ENCODE measurements at places on chromosomes 6 and 20. TPM values are rescaled to one million over a fixed set of nuclear protein-coding genes. Genes with fewer than 3 reads are reported as not detected.

GRCh38 chr20:50333812-50334211 lies 143.2 kb downstream of the CEBPB start:
- no peak for DNase-seq

DNA sequence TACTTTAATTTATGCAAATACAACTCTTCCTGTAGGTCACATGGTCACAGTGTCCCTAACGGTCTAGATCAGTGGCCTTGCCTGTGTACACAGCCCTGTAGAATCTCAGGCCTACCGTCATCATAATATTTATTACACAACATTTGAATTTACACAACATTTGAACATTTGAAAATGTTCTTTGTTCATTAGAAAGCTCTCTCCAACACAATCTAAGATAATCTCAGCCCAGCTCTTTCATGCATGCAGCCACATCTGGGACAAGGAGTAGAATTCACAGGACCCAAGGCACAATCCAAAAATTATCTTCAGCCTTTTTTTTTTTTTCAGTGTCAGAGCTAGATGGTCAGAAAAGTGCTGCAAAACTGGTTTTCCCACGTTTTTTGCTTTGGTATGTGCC lies 892.8 kb downstream of the TFAP2A start:
- no peak for DNase-seq

GRCh38 chr6:125987026-125987617 lies 782 bp downstream of the TRMT11 start:
- no peak for DNase-seq

DNA sequence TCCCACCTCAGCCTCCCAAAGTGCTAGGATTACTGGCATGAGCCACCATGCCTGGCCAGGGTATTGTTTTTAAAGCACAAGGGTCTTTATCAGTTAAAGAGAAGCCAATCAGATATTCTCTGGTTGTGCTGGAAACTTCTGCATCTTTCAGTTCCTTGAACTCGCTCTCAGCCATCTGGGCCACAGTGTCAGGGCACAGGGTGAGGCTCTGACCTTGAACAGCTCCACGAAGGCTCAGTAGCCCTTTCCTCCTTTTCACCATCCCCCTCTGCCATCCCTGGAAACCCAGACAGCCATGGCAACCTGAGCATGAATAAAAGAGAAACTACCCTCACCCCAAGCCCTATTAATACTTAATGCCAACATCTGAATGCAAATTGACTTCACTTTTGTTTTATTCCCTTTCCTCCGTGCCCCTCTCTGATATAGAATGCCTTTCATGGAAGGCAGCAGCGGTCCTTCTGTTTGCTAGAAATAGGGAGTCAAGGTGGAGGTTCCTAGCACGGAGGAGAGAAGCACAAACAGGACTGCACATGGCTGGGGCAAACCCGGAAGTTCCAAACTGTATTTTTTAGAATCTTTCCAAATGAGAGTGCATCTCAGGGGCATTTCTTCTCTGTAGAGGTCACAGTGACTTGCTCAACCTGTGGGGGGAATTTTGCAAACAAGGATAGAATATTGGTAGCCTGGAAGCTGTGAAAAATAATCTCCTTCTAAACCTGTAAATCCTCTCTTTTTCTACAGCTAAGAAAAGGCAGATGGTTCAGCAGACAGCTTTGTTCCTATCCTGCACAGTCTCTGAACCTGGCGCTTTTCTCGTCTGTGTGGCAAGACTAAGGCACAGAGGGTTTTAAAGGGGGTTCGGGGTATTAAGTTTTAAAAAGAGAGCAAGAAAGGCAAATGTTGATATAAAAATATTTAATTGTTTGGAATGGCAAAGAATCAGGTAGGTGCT lies 176.4 kb upstream of the RREB1 start:
- DNase-seq: no peak

GRCh38 chr6:13438126-13438525 lies 49.3 kb downstream of the GFOD1 start:
- no peak for DNase-seq

GRCh38 chr6:145327586-145327985 lies 407.7 kb downstream of the EPM2A start:
- no peak for DNase-seq

Gene CDH26
- total RNA-seq: not detected

Gene COL9A1
- not detected for total RNA-seq

- no peak for DNase-seq
These were observed 88.0 kb downstream of the METTL24 start for GRCh38 chr6:110270165-110270564.

Gene INSM1
- not detected for total RNA-seq

GRCh38 chr20:381581-382290 lies 1.2 kb downstream of the TRIB3 start:
- DNase-seq: no peak

DNA sequence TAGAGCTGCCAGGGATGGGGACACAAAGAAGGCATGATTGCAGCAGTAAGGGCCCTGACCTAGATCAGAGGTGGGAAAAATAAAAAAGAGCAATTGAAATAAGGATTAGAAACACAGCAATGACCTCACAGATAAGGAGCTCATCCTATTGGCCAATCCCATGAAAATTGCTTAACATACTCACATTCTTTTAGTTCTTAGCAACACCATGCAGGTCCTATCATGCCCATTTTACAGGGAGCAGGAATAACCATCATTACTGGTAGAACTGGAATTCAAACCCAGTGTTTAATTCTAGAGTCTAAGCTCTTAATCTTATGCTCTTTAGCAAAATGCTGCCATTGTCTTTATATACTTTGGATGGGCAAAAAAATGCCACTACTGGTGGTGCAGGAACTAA lies 267.7 kb downstream of the RNF144B start:
- DNase-seq: no peak

DNA sequence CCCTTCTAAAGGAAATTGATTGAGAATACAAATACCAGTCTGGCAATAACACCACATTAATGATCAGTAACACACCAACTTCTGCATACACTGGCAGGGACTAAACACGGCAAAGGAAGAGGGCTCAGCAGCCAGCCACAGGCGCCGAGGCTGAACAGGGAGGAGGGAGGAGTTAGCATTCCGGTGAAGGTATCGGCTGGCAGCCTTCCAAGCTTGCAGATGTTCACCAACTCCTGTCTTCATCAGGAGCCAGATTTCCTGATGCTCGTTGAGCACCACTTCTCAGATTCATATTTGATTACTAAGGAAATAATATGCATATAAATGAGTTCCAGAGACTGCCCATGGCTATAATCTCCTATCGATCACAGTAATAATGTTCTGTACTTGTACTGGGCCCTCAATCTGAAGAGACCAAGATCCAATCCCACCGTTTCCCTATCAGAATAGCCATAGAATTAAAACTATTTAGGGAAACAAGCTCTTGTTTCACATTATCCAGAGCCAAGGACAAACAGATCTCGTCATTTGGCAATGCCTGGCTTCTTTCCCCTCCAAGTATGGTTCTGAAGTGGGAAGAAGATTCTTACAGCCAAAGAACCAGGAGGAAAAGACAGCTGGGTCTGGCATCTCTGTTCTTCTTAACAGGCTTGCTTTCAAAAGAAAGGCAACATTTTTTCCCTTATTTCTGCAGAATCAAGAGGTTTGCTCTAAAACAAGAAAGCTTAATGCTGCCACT lies 42.2 kb downstream of the GFOD1 start:
- DNase-seq: no peak

Gene PTCRA
- total RNA-seq: not detected

Gene TCP11
- total RNA-seq: 0.41 TPM

DNA sequence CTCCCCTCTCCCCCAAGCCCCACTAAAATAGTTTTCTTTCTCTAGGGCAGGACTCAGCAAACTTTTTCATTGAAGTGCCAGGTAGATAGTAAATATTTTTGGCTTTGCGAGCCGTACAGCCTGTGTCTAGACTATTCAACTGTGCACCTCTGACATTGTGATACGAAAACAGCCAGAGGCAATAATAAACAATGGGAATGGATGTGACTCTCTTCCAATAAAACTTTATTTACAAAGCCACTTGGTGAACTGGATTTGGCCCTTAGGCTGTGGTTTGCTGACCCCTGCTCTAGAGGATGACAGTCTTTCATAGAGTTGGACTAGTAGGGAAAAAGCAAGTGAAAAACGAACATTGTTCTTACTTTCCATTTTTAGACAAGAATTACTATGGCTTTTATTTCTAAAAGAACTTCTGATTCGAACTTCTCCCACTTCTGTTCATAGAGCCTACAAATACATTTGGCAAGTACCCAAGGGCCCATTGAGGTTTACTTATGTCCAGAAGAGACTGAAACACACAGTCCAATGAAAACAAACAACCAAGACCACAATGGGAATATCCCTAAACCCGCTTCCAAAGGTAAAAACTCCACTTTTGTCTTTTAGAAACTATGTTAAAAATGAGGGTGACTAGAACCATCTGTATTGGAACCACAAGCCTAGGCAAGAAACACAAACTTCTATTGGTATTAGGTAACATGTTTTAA lies 46.4 kb upstream of the CDKAL1 start:
- DNase-seq: no peak

Gene SAMD3
- total RNA-seq: 1.1 TPM

DNA sequence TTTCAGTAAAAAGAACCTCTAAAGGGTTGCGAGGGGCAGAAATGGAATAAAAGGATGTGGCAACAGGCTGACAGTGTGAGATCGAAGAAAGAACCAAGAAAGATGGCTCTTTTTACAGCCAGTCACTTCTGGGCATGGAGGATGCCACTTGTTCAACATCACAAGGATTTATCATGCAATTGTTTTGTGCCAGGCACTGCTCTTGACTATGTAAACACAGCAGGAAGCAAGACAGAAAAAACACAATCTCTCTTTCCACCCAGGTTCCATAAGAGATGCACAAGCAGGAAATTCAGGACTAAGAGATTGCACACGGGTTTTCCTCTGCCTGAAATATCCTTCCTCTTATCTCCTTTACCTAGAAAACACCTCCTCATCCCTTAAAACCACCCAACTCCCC lies 38.0 kb downstream of the FOXA2 start:
- no peak for DNase-seq

DNA sequence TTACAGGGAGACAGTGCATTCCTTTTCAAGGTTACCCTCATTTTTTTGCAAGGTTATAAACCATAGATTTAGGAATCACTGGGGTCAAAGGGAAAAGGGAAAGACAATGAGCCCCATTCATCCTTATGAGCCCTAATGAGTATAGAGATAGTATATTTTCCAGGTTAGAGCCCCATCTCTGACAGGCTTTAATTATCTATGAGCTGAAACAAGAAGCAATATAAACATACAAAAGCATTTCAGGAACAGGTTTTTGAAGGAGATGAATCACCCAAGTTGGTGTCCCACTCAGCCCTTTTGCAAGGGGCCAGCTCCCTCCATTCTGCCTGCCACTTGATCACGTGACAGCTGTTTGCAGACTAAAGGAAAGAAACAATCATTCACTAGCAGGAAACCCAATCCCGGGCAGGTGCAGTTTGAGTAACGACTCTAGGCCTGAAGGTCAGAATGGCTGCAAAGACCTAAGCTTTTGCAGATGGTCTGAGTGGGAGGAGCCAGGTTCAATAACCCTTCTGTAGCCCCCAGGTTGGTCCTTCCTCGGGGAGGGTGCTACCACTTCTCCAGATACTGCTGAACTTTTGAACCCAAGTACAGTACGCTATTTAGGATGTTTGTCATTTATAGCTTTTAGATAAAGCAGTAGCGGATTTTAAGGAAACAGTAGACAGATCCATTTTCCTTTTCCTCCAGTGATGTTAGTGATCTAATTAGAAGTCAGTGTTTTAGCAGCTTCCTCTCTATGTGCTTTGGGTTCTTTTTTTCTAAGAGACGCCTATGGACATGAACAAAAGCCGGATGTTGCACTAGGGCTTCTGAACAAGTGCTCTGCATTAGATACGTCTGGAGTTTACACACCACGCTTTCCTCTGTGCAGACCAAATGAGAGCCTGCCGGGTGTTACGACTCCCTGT lies 253.2 kb downstream of the SOX4 start:
- DNase-seq: peak; percentile 87

- DNase-seq: no peak
These were observed 1.3 kb upstream of the BLOC1S5 start for GRCh38 chr6:8065519-8065911.

Gene RAE1
- 31.0 TPM for total RNA-seq

- DNase-seq: no peak
These were observed 64.8 kb upstream of the POU3F2 start for GRCh38 chr6:98769546-98769945.

Gene COL19A1
- total RNA-seq: not detected

DNA sequence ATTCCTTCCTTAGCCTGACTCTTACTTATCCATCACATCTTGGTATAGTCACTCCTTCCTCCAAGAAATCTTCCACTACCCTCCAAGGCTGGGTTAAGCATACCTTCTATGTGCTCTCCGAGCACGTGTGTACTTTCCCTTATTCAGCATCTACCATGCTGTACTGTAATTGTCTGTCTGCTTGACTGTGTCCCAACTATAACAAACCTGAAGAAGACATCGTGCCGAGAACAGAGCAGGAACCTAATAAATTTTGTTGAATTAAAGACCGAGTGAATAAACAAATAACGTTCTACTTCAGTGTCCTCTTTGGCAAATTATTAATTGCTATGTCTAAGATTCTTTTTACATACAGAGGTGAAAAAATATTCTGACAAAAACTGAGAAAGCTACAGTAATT lies 35.8 kb downstream of the USP49 start:
- no peak for DNase-seq

Gene HSPA1A
- 161 TPM for total RNA-seq

Gene ATP6V1G2
- total RNA-seq: 0.18 TPM

DNA sequence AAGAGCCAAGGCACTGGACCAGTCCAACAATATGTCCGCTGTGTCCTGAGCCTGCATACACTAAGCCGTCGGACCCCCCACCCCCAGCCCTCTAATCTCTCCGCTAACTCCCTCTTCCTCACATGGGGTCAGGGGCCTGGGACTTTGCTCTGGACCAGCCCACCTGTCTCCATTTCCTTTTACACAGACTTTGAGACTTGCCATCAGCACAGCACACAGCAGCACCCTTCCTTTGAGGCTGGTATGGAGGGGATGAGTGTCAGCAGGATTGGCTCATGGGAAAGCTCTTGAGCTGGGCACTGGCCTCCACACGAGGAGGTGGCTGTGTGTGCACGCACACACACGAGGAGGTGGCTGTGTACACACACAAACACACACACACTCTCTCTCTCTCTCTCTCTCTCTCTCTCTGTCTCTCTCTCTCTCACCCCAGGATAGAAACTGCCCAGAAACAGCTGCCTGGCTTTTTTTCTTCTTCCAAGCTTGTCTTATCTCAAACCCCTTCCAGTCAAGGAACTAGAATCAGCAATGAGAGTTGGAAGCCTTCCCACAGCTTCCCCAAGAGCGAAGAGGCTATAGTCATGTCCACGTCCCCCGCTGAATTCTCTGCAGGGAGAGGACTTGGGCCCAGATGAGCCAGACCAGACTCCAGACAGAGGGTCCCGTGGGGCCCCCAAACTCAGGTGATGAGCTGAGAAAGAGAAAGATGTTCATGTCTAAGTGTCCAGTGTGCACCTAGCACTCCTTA lies 18.6 kb downstream of the SLC9A8 start:
- no peak for DNase-seq

GRCh38 chr20:50056408-50056926 lies 56.5 kb downstream of the UBE2V1 start:
- no peak for DNase-seq

- no peak for DNase-seq
These were observed 56.4 kb downstream of the TAF4 start for GRCh38 chr20:62009322-62009721.
